ENCODE measurements at places on chromosomes 13 and 19. TPM values are rescaled to one million over a fixed set of nuclear protein-coding genes. Genes with fewer than 3 reads are reported as not detected.

DNA sequence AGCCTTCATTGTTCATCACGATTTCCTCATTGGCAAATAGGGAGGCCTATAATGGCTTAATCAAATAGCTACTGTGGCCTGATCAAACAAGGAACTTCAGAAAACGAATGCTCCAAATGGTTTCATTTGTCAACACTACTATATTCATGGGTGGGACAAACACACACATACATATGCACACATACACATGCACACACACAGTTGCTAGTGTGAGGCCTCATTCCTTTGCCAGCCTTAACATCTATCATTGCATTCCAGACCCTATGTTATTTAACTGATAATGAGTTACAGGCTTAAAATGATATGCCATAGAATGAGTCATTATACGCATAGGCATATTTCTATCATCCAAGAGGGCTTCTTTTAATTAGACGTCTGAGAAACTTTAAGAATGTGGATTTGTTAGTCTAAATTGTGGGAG is 140.2 kb downstream of the KLF5 start:
- no peak overlapping the region for H3K4me3 ChIP-seq
- DNase-seq: no peak
- no peaks in the 10 kb centered on the region for H3K27me3 ChIP-seq
- H3K27ac ChIP-seq: no peak overlapping the region
- no peaks in the 10 kb centered on the region for H3K36me3 ChIP-seq
- no peaks in the 10 kb centered on the region for H3K4me1 ChIP-seq

GRCh38 chr19:4534836-4535658 is at the start of gene PLIN5:
Gene PLIN5, minus strand, starts transcription at chr19:4535224. Its CDS starts 1,150 bp downstream, at chr19:4534074.
- H3K36me3 ChIP-seq: no peaks in the 10 kb centered on the region
- peak; percentile 96 for DNase-seq
- no peak within 1 kb of the TSS for H3K4me3 ChIP-seq
- H3K27me3 ChIP-seq: peaks cover 18% of the 10 kb centered on the region

DNA sequence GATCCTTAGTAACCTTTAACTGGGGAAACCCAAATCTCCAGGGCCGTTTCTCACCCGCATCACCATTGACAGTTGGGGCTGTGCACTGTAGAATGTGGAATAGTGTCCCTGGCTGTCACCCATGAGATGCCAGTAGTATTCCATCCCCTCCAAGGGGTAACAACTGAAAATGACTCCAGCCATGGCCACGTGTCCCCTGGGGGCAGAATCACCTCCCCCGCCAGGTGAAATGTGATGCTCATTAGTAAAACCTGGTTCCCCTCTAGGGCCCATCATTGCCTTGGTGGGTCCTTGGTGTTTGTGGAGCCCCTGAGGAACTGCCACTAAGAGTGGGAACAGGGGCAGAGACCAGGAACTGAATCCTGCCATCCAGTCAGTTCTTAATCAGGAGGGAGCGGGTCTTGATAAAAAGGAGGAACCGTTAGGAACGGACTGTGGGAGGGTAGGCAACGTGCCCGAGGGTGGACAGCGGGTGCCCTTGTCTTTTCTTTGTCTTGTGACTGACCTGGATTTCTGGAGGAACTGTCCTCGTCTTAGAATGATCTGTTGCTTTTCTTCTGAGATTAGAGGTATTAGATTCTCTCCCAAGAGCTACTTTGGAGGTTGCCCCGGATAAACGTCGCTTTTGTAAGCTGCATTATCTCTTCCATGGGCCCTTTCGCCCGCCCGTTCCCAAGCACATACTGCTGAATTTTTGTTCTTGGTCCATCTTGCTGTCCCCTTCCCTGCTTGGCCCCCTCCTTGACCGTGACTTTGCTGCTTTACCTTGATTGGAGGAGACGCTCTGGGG is 3.5 kb downstream of the MYO9B start:
- peak overlapping the region; percentile 75 for H3K4me3 ChIP-seq
- peak overlapping the region; percentile 95 for H3K27ac ChIP-seq
- peaks cover 17% of the 10 kb centered on the region for H3K36me3 ChIP-seq
- DNase-seq: peak; percentile 84
- H3K4me1 ChIP-seq: peaks cover 53% of the 10 kb centered on the region

DNA sequence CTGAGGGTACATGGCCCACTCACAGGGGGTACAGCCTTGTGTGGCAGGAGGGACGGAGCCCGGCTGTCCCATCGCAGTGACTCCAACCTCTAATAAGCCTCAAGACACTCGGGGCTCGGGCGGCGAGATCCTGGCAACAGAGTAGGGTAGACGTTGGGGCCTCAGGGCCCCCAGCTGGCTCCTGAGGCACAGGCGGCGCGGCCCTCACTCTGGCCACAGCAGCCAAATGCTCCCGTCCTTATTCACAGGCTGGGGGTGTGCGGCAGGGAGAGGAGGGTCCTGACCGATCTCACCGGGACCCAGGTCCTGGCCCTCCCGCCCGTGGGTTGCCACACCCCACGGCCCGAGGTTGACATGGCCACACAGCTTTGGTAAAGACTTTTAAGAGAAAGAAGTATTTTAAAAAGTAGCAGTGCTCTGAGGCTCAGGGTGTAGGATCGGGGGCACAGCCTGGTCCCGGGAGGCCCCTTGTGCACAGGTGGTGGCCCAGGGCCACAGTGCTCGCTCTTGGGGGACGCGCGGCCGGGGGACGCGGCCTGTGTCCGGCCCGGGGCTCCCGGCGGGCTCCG is 7.6 kb downstream of the SLC39A3 start:
- H3K36me3 ChIP-seq: peaks cover 12% of the 10 kb centered on the region
- H3K4me3 ChIP-seq: no peak overlapping the region
- no peaks in the 10 kb centered on the region for H3K4me1 ChIP-seq
- H3K27me3 ChIP-seq: peaks cover 3% of the 10 kb centered on the region

The RNF126 gene
- total RNA-seq: 38.7 TPM

The SEMA6B gene
- 0.29 TPM for total RNA-seq

The ANKLE1 gene
- total RNA-seq: not detected

Data from osteoblast (primary cell).